Suprapubic skin (tissue), 4 donors: ENCODE measurements at places on chromosomes 7 and 10. TPM values are rescaled to one million over a fixed set of nuclear protein-coding genes. Genes with fewer than 3 reads are reported as not detected.

DNA sequence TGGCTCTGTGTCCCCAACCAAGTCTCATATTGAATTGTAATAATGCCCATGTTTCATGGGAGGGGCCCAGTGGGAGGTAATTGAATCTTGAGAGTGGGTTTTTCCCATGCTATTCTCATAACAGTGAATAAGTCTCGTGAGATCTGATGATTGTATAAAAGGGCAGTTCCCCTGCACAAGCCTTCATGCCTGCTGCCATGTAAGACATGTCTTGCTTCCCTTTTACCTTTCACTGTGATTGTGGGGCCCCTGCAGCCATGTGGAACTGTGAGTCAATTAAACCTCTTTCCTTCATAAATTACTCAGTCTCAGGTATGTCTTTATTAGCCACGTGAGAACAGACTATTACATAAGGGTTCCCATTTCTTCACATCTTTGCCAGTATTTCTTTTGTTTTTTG lies 97.1 kb upstream of the CPXM2 start:
- H3K27ac ChIP-seq: no peak overlapping the region
- H3K27me3 ChIP-seq: peaks cover 38% of the 10 kb centered on the region
- DNase-seq: no peak
- no peaks in the 10 kb centered on the region for H3K36me3 ChIP-seq
- no peak overlapping the region for H3K4me3 ChIP-seq
- peaks cover 6% of the 10 kb centered on the region for H3K4me1 ChIP-seq

- H3K36me3 ChIP-seq: no peaks in the 10 kb centered on the region
- DNase-seq: no peak
- H3K27ac ChIP-seq: no peak overlapping the region
- H3K4me1 ChIP-seq: peaks cover 27% of the 10 kb centered on the region
- no peak overlapping the region for H3K4me3 ChIP-seq
Observed at GRCh38 chr7:122136078-122136477, 8.0 kb downstream of the AASS start.

Gene NEUROD6
- total RNA-seq: not detected

GRCh38 chr7:46881507-46882127 lies 700.3 kb downstream of the TNS3 start:
- H3K27me3 ChIP-seq: no peaks in the 10 kb centered on the region
- H3K4me1 ChIP-seq: no peaks in the 10 kb centered on the region
- no peak for DNase-seq

Gene OR2A12
- total RNA-seq: not detected

GRCh38 chr7:46811529-46811928 lies 770.4 kb downstream of the TNS3 start:
- H3K36me3 ChIP-seq: no peaks in the 10 kb centered on the region
- no peaks in the 10 kb centered on the region for H3K27me3 ChIP-seq
- H3K4me1 ChIP-seq: peaks cover 7% of the 10 kb centered on the region
- no peak for DNase-seq
- H3K27ac ChIP-seq: no peak overlapping the region

GRCh38 chr7:105353752-105354328 lies 34.9 kb downstream of the SRPK2 start:
- H3K4me3 ChIP-seq: no peak overlapping the region
- DNase-seq: no peak
- peaks cover 37% of the 10 kb centered on the region for H3K4me1 ChIP-seq
- peak overlapping the region; percentile 36 for H3K27ac ChIP-seq
